ENCODE measurements at places on chromosomes 7 and 10. TPM values are rescaled to one million over a fixed set of nuclear protein-coding genes. Genes with fewer than 3 reads are reported as not detected.

Gene GHRHR
- not detected for total RNA-seq

Gene UNCX
- not detected for total RNA-seq

DNA sequence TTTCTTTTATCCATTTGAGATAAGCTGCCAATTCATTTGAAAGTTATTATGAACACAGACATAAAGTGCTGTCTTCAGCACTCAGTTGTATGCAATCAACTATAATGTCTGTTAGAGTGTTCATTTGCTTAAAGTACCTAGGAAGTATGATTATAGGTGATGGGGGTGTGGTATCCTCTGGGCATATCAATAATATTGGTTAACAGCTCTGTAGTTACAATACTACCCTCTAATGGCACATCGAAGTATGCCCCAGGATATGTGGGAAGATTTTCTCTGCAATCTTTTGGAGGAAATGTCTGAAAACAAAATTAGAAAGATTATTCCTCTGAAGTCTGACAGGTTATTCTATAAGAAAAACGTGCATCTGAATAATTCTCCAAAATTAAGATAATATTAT is 429.7 kb downstream of the ARL4A start:
- H3K27me3 ChIP-seq: no peaks in the 10 kb centered on the region
- no peaks in the 10 kb centered on the region for H3K4me1 ChIP-seq
- no peak overlapping the region for H3K4me3 ChIP-seq
- H3K27ac ChIP-seq: no peak overlapping the region
- H3K36me3 ChIP-seq: no peaks in the 10 kb centered on the region

Gene CPA1
- not detected for total RNA-seq

DNA sequence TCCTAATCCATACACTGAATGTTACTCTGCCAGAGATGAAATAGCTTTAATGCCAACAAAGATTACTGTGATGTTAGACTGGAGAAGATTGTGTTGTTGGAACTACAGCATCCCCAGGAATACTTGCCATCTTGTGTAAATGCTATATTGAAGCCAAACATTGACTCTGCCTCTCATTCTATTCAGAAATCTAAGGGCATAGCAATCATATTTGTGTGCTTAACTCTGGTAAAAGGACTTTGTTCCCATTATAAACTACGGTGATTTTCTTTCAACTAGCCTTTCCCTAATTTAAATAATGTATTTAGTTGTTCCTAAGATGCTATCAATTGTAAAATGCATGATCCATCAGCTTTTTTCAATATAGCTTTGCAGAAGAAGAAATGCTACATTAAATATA is 498.4 kb upstream of the LRRN3 start:
- no peaks in the 10 kb centered on the region for H3K27me3 ChIP-seq
- H3K36me3 ChIP-seq: no peaks in the 10 kb centered on the region
- no peaks in the 10 kb centered on the region for H3K4me1 ChIP-seq

GRCh38 chr10:117078168-117078837 is 59.8 kb downstream of the VAX1 start:
- no peaks in the 10 kb centered on the region for H3K36me3 ChIP-seq
- no peaks in the 10 kb centered on the region for H3K4me1 ChIP-seq
- H3K27ac ChIP-seq: no peak overlapping the region
- no peak for DNase-seq

- no peaks in the 10 kb centered on the region for H3K36me3 ChIP-seq
- DNase-seq: no peak
- no peaks in the 10 kb centered on the region for H3K27me3 ChIP-seq
- H3K4me3 ChIP-seq: no peak overlapping the region
Measured at GRCh38 chr7:20249920-20250319, 32.7 kb upstream of the MACC1 start.

DNA sequence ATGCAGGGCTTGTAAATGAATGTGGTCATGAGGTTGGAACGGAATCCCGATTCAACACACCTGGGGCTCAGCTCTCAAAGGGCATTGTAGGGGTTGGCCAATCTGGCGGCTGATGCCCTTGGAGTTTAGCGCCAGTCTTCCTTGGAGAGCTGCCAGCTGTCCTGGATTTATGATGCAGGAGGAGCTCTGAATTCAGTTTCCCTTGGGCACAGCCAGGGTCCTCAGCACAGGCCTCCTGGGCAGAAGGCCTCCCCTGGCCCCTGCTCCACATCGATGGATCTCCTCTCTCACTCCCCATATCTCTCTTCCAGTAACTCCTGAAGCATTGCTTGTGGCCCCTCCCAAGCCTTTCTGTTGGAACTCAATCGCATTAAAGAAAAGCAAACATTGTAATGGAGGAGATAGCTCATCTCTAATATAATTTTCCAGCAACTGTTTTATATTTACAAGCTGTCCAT is 985 bp upstream of the CYTH3 start:
- H3K27me3 ChIP-seq: no peaks in the 10 kb centered on the region
- no peaks in the 10 kb centered on the region for H3K36me3 ChIP-seq
- no peak overlapping the region for H3K27ac ChIP-seq

All from heart left ventricle (tissue), 16 donors.